ENCODE measurements at places on chromosomes 4 and X.

DNA sequence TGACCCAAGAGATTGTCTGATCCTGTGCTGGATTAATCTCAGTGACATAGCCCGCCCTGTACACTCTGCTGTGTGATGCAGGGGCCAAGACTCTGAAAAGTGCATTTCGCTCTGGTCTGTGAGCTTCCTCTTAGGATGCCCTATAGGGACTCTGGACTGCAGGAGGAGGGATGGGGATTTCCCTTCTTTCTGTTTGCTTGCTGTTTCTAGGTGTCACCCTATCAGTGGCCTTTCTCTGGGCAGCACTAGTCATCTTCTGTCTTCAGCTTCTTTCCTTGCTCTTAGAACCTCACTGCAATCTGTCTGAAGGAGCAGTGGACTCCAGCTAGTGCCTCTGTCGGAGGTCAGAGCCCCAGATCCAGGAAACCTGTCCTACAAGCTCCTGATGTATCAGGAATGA lies 34.5 kb upstream of the SCRG1 start:
- no peak for DNase-seq
- no peaks in the 10 kb centered on the region for H3K36me3 ChIP-seq
- H3K4me1 ChIP-seq, result no peaks in the 10 kb centered on the region
- no peak overlapping the region for H3K4me3 ChIP-seq
- peaks cover 5% of the 10 kb centered on the region for H3K27me3 ChIP-seq

- H3K4me3 ChIP-seq, result no peak overlapping the region
- DNase-seq, result no peak
- H3K4me1 ChIP-seq, result no peaks in the 10 kb centered on the region
- no peak overlapping the region for H3K27ac ChIP-seq
- H3K27me3 ChIP-seq, result no peaks in the 10 kb centered on the region
Measured at GRCh38 chrX:72368796-72369195, 63.1 kb upstream of the CITED1 start.

- no peak for DNase-seq
- H3K36me3 ChIP-seq, result no peaks in the 10 kb centered on the region
- no peak overlapping the region for H3K27ac ChIP-seq
- H3K4me3 ChIP-seq, result no peak overlapping the region
- no peaks in the 10 kb centered on the region for H3K4me1 ChIP-seq
Measured at GRCh38 chrX:3216581-3217180, 129.8 kb downstream of the MXRA5 start.

DNA sequence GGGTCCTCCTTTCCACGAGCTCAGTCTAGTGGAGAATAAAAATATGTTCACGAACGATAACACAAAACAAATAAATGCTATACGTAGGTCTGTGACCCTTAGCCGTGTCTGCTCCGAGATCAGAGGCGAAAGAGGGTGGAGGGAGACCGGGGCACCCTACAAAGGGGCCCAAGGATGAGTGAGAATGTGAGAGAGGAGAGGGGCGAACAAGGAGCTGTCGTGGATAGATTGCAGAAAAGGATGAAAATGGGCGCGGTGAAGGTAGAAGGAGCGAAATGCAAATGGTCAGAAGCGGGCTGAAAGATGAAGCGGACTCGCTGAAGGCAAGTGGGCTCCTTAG lies 6.2 kb upstream of the ZBTB33 start:
- peaks cover 19% of the 10 kb centered on the region for H3K4me1 ChIP-seq
- peak overlapping the region; percentile 73 for H3K27ac ChIP-seq
- H3K36me3 ChIP-seq, result no peaks in the 10 kb centered on the region
- H3K4me3 ChIP-seq, result peak overlapping the region; percentile 98

GRCh38 chr4:2689825-2690700 lies 66.1 kb downstream of the TNIP2 start:
- peaks cover 35% of the 10 kb centered on the region for H3K4me1 ChIP-seq
- H3K36me3 ChIP-seq, result peaks cover 50% of the 10 kb centered on the region
- H3K4me3 ChIP-seq, result no peak overlapping the region
- no peak for DNase-seq

DNA sequence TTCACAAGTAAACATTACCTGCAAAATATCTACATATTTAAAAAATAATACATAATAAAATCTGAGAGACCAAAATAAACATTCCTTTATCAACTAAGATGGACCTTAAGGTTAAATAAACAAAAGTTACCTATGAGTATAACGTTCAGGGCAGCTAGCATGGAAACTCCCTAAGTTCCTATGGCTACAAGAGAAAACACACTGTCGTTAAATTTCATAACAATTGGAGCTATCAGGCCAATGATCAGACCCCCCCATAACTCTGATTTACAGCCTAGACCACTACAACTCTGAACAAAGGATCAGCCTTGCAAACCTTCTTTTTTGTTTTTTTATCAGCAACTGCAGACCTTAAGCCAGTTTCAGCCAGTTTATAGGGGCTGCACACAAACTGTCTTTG lies 1418.4 kb downstream of the PCDH18 start:
- no peaks in the 10 kb centered on the region for H3K36me3 ChIP-seq
- H3K4me3 ChIP-seq, result no peak overlapping the region
- H3K4me1 ChIP-seq, result no peaks in the 10 kb centered on the region
- no peaks in the 10 kb centered on the region for H3K27me3 ChIP-seq
- no peak for DNase-seq

DNA sequence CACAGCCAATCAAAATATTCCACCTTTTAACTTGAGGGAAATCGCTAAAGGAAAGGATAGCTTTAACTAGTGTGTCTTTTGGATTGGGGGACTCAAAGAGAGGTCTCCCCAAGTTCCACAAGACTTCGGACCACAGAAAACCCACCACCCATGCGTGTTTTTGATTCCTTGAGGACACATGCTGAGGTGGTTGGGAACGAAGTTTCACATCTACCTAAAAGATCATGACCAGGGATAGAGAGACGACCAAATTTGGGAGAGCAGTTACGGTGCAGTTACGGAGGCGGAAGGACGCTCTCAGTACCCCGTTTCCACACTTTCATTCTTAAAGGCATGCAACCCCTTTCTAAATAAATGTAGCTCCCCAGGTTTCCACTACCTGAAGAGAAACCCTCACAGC lies 1.1 kb downstream of the PCYT1B start:
- no peak overlapping the region for H3K4me3 ChIP-seq
- no peak overlapping the region for H3K27ac ChIP-seq
- peaks cover 15% of the 10 kb centered on the region for H3K4me1 ChIP-seq
- peaks cover 25% of the 10 kb centered on the region for H3K27me3 ChIP-seq
- no peak for DNase-seq
- no peaks in the 10 kb centered on the region for H3K36me3 ChIP-seq

GRCh38 chr4:105712766-105713165 lies 4.2 kb downstream of the GSTCD start:
- H3K4me3 ChIP-seq, result no peak overlapping the region
- DNase-seq, result no peak
- no peak overlapping the region for H3K27ac ChIP-seq
- peaks cover 10% of the 10 kb centered on the region for H3K4me1 ChIP-seq
- no peaks in the 10 kb centered on the region for H3K36me3 ChIP-seq

DNA sequence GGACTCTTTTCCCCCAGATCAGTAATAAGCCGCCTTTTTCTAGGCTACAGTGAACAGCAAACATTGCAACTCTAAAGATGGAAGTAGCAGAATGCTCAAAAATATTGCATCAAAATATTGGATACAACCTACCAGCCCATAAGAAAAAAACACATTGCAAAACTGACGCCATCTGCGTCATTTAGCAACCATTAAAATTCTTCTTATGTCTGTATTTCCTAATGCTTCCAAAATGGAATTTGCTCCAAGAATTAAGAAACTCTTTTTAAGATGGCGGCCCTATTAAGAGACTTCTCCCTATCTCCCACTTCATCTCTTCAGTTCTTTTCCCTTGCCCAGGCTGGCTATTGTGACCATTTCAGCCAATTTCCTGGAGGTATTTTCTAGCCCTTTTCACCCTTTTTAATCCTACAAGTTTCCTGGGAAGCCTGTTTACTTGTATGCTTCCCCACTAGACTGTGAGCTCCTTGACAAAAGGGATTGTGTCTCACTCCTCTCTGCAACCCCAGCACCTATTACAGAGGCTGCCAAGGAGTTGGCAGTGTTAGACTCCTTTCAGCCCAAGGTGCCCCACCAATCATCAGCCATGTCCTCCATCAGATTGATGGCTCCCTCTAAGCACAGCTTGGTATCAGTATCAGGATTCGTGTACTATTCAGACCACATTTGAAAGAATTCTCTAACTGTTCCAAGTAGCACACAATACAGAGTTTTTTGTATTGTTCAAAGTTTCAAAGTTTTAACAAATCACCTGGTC lies 4.4 kb downstream of the GPC3 start:
- no peak overlapping the region for H3K4me3 ChIP-seq
- no peaks in the 10 kb centered on the region for H3K4me1 ChIP-seq
- DNase-seq, result no peak
- no peak overlapping the region for H3K27ac ChIP-seq
- H3K36me3 ChIP-seq, result no peaks in the 10 kb centered on the region

- H3K36me3 ChIP-seq, result no peaks in the 10 kb centered on the region
- H3K27ac ChIP-seq, result no peak overlapping the region
- no peaks in the 10 kb centered on the region for H3K4me1 ChIP-seq
- no peak overlapping the region for H3K4me3 ChIP-seq
- no peaks in the 10 kb centered on the region for H3K27me3 ChIP-seq
Measured at GRCh38 chrX:73262991-73263390, 48.3 kb upstream of the NAP1L2 start.

- no peak overlapping the region for H3K27ac ChIP-seq
- H3K36me3 ChIP-seq, result no peaks in the 10 kb centered on the region
- no peak overlapping the region for H3K4me3 ChIP-seq
- no peaks in the 10 kb centered on the region for H3K4me1 ChIP-seq
- no peak for DNase-seq
Measured at GRCh38 chr4:162912482-162912881, 254.2 kb downstream of the NAF1 start.

DNA sequence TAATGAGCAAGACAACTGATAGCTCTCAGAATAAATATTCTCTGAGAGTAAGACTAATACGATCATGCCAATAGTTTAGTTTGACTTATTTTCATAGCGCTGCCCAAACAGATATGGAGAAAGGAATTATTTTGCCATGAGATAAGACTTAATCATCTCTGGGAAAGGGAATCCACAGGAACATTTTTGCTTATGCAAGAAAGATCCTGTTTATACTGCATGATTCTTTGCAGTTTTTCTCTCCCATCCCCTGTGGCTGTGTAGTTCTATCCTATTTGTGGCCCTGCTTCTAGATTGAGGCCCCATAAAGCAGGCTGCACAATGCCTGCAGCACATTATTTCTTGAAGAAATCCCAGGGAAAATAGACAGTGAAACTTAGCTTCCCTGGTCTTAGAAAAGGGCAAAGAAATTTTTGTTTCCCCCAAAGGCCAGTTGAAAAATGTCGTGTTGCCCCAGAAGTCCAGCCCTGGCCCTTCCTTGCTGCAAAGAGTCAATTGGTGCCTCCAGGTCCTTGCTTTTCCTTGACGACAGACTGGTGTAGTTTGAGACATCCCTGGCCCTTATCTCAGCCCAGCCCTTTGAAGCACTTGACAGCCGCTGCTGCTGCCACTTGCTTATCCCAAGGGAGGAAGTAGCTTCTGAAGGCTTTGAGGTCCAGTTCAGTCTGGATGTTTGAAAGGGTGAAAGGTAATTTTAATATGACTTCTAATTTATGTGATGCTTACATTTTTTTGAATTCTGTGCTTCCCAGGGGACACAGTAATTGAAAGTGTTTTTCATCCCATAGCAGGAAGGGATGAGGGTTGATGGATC lies 45.0 kb upstream of the SH3RF1 start:
- H3K4me1 ChIP-seq, result no peaks in the 10 kb centered on the region
- H3K36me3 ChIP-seq, result no peaks in the 10 kb centered on the region
- no peak overlapping the region for H3K27ac ChIP-seq

GRCh38 chr4:152998861-152999260 lies 62.7 kb downstream of the FHDC1 start:
- no peaks in the 10 kb centered on the region for H3K4me1 ChIP-seq
- no peaks in the 10 kb centered on the region for H3K36me3 ChIP-seq
- peaks cover 2% of the 10 kb centered on the region for H3K27me3 ChIP-seq

DNA sequence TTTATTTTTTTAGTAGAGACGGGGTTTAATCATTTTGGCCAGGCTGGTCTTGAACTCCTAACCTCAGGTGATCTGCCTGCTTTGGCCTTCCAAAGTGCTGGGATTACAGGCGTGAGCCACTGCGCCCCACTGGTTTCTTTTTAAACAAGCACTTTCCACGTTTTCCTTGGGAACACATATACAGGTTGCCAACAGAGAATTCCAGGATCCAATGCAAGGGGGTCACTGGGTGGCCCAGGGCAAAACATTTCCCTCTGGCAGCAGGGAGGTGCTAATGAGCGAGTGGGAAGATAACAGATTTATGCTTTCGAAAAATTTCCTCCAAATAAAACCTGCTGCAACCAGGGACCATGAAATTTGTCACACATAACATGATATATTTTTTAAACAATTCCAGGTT lies 41.1 kb downstream of the ADRA2C start:
- no peaks in the 10 kb centered on the region for H3K27me3 ChIP-seq
- H3K4me1 ChIP-seq, result no peaks in the 10 kb centered on the region
- H3K4me3 ChIP-seq, result no peak overlapping the region
- no peak for DNase-seq
- no peak overlapping the region for H3K27ac ChIP-seq

- H3K27ac ChIP-seq, result no peak overlapping the region
- no peak for DNase-seq
- no peak overlapping the region for H3K4me3 ChIP-seq
- no peaks in the 10 kb centered on the region for H3K4me1 ChIP-seq
- no peaks in the 10 kb centered on the region for H3K27me3 ChIP-seq
Measured at GRCh38 chr4:35105486-35105885, 1138.8 kb downstream of the ARAP2 start.

DNA sequence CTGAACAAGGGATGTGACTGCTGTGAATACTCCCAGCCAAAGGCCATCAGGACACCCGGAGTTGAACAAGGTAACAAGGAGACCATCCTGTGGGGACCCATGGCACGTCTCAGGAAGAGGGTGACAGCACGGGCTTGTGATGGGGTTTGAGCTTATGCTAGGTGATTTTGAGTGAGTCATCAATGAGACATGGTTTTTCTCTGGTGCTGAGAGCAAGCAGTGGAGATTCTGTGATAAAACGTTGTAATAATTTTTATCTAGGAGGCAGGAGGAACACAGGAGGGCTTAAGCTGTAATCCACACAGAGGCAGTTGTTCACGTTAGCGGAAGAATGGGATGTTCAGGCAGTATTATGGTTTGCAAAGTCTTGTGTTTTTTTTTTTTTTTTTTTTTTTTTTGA lies 36.0 kb downstream of the TRIML1 start:
- H3K27me3 ChIP-seq, result no peaks in the 10 kb centered on the region
- no peak overlapping the region for H3K4me3 ChIP-seq
- H3K4me1 ChIP-seq, result no peaks in the 10 kb centered on the region
- H3K36me3 ChIP-seq, result no peaks in the 10 kb centered on the region
